ENCODE measurements at places on chromosomes 3 and 15.
A peak's percentile ranks its signal among the peaks of the same experiment; 100 is the strongest.

DNA sequence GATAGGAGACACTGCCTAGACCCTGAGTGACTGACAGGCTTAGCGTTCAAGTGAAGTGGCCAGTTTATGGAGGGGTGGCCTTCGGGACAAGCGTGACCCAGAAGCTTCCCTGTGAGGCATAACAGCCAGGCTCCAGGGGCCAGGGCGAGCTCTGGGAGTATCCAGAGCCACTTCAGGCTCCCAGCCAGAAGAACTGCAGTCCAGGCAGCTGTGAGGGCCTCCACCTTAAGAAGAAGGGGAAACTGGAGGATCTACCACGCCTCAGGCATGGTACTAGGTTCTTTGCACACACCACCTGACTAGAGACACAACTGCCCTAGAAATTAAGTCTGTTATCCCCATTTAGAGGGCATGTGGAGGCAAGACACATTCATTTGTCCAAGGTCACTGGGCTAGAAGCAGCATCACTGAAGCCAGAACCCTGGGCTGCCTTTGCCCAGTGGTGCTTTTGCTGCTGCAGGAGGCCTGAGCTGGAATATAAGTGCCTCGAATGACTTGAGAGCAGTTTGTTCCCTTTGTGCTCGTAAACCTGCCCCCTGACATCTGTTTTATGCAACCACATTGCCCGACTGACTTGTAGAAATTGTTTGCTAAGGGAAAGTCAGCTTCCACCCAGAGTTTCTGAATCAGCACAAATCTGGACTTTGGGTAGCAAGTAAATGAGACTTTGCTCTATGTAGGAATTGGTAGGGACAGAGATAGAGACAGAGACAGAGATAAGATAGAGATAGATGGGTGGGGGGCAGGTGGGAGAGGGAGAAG, 23.3 kb downstream of the RASGRF1 start:
- no peak for DNase-seq

- DNase-seq, result peak; percentile 95
Measured at GRCh38 chr3:36992806-36993325, at the start of gene EPM2AIP1. Gene EPM2AIP1 (minus strand): TSS chr3:36993131. CDS start chr3:36993077, 54 bp downstream.

DNA sequence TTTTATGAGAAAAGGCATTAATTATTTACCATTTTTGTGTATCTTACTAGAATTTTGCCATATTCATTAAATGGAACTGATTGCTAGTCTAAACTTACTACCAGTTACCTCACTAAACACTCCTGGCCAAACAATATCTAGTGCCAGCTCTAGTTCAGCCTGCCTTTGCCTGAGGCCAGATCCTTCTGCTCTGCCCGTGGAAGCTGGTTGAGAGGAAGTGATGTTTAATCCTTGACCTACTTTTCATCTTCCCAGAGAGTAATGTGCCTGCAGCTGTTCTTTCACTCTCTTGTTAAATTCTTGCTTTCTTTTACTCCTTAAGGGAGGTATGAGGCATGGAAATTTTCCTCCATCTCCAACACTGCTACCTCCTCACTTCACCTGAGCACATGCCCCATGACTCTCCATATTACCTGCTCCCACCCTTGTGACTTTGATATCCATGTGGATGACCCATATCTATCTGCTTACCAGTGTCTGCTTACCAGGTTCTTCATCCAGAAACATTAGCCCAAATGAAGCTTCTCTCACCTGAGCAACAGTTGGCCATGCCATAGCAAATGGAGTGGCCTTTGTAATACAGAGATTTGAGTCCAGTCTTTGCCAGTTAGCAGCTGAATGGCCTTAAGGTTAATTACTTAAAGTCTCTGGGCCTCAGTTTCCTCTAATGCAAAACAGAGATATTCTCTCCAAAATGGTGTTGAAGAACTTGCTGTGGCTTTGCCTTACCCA, 53.4 kb downstream of the UBE2E1 start:
- DNase-seq, result no peak

- DNase-seq, result no peak
Measured at GRCh38 chr3:192351441-192351840, 375.9 kb downstream of the FGF12 start.

DNA sequence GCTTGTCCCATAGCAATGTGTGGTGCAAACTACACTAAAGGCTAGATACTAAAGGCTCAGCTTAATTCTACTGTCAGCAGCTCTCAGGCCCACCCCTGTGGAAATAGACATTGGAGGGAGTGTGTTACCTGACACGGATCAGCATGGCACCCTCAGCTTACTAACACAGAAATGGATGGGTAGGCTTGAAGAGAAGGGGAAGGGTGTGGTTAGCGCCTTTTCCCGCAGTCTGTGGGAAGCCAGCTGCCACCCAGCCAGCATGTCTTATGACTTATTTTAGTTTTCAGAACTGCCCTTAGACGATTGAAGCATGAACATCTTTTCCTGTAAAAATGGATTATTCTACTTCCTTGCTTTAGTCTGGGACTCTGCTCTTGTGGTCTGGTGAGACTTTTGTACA, 25.8 kb upstream of the ADPGK start:
- DNase-seq, result no peak

- DNase-seq, result no peak
Measured at GRCh38 chr3:150255413-150255812, 152.7 kb upstream of the TSC22D2 start.

- no peak for DNase-seq
Measured at GRCh38 chr15:33797651-33798050, 170.6 kb upstream of the CHRM5 start.

- no peak for DNase-seq
Measured at GRCh38 chr3:129382366-129382765, 46.1 kb downstream of the EFCAB12 start.

- no peak for DNase-seq
Measured at GRCh38 chr3:5563537-5564277, 376.2 kb downstream of the EDEM1 start.

DNA sequence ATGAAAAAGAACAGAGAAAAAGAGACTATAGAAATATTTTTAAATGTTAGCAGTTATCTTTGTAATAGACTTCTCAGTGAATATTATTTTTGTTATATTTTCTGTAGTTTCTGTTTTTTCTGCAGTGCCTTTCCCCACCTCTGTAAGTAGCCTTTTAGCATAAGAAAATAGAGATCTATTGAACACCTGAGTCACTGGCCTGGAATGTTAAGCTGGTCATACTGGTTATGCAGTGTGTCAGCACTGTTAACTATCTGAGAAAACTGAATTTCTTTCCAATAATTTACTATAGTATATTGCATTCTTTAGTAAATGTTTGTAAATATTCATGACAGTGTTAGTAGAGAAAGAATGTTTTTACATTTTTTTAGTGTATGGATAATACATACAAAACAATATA, 79.8 kb downstream of the NECTIN3 start:
- peak; percentile 31 for DNase-seq

- peak; percentile 67 for DNase-seq
Measured at GRCh38 chr3:42061713-42062380, 29.3 kb upstream of the TRAK1 start.

DNA sequence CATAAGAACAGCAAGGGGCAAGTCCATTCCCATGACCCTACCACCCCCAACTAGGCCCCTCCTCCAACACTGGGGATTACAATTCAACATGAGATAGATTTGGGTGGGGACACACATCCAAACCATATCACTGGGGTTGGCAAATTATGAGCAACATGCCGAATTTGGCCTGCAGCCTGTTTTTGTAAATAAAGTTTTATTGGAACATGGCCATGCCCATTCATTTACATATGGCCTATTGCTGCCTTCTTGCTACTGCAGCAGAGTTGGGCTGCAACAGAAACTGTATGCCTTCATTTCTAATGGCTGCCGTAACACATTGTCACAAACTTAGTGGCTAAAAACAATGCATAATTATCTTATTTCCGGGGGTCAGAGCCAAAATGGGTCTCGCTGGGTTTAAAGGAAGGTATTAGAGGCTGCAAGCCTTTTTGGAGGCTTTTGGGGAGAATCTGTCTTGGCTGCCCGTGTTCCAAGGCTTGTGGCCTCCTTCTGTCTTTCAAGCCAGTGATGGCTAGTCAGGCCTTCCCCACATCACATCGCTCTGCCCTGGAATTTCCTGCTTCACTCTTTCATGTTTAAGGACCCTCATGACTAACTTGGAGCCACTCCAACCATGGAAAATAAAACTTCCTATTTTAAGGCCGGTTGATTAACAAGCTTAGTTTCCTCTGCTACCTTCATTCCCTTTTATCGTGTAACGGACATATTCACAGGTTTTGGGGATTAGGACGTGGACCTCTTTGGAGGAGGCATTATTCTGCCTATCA, 428.5 kb upstream of the PROK2 start:
- no peak for DNase-seq

DNA sequence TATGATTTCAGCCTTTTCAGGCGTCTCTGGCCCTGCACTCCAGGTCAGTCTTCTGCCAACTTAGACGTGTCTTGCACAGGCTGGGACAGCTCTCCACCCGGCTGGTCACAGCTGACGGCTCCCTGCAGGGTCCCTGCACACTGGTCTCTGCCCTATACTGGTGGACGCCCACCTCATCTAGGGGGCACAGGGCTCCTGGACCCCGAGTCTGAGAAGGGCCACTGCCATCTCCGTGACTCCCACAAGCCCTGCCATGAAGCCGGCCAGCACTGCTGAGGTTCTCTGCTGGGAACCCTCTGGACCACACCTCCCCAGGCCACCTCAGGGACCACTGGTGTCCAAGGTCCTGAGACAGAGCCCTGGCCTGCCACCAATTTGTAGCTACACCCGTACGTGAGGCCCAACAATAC, 40.5 kb downstream of the CYFIP1 start:
- no peak for DNase-seq

- DNase-seq, result no peak
Measured at GRCh38 chr15:32642667-32643435, 1.3 kb downstream of the SCG5 start.

- DNase-seq, result no peak
Measured at GRCh38 chr15:75052972-75053747, 29.8 kb downstream of the PPCDC start.

DNA sequence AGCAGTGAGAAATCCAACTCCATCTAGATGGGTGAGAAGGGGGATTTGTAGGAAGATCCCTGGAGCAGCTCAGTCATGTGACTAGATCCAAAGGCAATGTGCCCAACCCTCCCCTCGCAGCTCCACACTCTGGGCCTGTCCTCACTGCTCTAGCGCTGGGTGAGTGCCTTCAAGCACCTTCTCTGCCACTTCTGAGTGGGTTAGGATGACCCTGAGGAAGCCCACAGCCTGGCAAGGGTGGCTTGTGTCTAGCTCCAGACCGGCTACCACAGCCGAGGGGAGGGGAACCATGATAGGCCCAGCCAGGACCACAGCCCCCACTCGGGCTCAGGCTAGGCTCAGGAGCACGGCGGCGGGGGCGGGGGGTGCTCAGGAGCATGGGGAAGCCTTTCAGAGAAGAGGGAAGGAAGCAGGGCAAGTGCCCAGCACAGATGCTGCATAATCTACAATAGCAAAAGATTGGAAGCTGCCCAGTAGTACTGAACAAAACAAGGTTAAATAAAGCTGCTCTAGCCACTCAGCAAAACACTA, 1.7 kb downstream of the SPATA12 start:
- DNase-seq, result no peak

GRCh38 chr15:52496776-52497470, 31.8 kb downstream of the MYO5A start:
- DNase-seq, result no peak

DNA sequence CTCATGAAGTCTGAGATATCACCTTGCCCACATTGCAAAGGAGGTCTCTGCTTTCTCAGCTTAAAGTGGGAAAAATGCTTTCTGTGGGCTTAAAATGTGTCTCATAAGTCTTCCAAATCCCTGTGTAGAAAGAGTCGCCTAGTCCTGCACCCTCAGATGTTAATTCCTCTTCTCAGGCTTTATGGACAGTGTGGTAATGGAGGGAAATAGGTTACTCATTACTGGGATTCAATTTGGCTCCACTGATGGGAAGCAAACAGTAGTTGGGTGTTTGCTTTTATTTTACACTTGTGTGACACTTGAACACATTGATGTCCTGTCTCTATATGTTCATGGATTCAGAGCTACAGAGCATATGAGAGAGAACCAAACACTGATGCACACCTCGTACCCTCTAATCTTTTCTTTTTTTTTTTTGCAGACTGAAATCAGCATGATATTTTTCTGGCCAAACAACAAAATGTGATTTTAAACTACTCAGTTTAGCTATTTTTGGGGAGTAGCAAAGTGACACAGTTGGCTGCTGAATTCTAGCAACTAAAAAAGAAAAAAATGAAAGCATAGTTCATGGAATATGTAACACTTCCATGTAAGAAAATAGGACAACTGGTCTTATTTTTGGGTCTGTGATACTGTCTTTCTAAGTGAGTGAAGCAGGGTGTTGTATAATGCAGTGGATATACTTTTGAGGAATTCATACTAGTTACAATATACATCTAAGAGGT, 8.6 kb downstream of the PTPRG start:
- DNase-seq, result no peak

GRCh38 chr15:22844421-22845288, 6.2 kb downstream of the NIPA2 start:
- DNase-seq, result no peak

GRCh38 chr3:33395900-33396299, 44.3 kb downstream of the UBP1 start:
- no peak for DNase-seq

DNA sequence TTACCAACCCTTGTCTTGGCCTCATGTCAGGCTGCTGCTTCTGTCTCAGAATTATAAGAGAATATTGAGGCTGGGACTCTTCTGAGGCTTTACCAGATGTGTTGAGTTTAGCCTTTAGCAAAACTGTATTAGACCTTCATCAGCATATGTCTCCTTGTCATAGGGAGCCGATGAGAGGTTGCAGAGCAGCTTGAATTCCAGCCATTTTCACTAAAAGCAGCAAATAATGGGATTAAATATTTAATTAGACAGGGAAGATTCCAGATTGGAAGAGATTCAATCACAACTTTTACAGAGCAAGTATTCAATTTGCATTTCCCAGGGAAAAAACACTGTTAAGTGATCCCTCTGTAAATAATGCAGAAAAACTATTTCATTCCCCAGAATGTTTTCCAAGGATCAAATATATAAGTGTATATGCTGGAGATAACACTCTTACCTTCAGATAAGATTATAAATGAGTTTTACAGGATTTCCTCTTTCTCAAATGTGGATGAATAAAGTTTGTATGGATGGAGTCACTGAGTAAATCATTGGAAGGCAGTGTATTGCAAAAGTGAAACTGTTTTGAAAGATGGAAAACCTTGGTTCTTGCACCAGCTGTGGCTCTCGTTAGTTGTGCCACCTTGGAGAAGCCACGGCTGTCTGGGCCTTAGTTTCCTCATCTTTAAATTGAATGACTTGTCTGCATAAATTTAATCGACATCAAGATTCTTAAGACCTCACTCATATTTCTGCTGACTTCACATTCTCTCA, 466.4 kb upstream of the SGO1 start:
- no peak for DNase-seq

DNA sequence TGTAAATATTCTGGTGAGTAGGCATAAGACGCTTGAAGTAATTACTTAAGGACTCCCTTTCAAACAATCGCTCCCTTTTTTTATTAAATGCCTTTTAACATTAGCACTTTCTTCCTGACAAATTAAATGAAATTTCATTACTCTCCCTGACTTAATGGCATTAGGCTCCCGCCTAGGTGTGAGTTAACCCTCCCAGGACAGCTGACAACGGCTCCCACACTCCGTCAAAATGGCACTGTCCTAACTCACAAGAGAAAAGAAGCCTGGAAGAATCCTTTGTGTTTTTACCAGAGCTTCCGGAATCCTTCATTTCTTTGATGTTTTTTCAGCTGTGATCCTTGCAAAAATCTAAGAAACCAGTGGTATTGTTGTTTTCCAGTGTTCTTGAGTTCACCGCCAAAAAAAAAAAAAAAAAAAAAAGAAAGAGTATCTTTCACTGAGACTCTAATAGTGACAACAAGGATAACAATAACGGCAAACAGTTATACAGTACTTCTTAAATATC, 861.0 kb upstream of the NR2F2 start:
- no peak for DNase-seq

- DNase-seq, result no peak
Measured at GRCh38 chr3:185309302-185309701, 53.6 kb upstream of the MAP3K13 start.
